ENCODE measurements at places on chromosomes 5 and 9.

GRCh38 chr5:122195802-122196394 is 66.6 kb downstream of the ZNF474 start:
- DNase-seq: no peak

DNA sequence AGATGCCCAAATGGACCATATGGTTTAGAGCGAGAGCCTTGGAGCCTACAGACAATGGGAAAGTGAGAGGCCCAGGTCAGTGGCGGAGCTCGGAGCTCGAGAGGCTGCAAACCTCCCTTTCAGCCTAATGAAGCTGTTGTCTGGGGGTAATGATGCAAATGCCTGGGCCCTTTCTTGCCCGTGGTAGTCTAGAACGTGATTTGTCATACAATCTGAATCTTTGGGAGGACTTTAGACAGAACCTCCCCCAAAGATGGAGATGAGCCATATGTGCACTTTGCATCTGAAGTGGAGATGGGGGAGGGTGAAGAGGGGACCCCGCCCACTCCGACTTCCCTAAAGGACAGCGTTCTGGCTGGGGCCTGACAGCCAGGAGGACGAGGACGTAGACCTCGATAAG is 10.3 kb upstream of the NEUROG1 start:
- DNase-seq: no peak

DNA sequence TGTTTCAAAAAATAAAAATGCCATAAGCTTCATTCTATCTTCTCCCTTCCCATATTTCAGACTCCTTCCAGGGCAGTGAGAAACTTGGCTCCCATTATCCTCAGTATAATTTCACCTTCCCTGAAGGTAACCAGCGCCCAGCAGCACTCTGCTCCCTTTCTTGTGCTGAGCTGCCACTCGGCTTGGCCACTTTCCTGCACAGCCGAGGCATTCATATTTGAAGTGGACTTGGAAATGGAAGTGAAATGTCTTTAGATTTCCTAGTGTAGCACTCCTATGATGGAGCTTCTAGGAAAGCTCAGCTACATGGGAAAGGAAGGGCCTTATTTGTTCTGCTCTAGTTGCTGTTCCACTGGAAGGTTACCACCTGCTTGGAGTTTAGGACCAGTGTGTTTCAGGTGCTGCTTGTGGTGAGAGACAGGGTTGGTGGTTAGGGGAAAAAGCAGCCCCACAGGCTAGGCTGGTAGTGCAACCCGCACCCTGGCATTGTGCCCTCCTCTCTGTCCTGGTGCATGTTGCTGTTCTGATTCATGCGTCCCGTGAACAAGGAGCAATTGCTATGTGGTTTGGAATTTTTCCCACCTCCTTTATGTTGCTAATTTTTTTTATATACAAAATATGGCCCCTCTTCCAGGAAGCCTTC is 53.8 kb downstream of the RAD23B start:
- no peak for DNase-seq

GRCh38 chr9:37583522-37584121 is 7.4 kb upstream of the FBXO10 start:
- no peak for DNase-seq

GRCh38 chr5:69202497-69202896 is 13.1 kb downstream of the CENPH start:
- no peak for DNase-seq

DNA sequence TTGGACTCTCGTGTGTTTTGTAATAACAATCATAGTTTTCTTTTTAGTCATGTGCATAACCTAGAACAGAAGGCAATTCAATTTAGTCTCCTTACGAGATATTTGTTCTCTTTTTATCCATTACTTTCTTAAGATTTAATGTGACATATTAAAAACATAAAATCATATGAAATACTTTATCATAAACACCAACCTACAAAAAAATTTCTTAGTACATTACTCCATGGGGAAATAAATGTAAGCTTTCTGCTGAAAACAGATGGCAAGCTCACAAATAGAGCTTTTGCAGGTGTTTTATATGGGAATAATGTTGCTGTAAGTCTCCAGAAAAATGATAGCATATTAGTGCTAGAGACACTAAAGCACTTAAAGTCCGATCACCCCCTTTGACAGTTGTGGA is 1035.2 kb upstream of the ARRDC3 start:
- no peak for DNase-seq

- DNase-seq: no peak
These were observed 376.0 kb upstream of the PAPPA start for GRCh38 chr9:115777610-115778009.

- DNase-seq: no peak
These were observed 8.4 kb downstream of the SPEF2 start for GRCh38 chr5:35626108-35626507.

DNA sequence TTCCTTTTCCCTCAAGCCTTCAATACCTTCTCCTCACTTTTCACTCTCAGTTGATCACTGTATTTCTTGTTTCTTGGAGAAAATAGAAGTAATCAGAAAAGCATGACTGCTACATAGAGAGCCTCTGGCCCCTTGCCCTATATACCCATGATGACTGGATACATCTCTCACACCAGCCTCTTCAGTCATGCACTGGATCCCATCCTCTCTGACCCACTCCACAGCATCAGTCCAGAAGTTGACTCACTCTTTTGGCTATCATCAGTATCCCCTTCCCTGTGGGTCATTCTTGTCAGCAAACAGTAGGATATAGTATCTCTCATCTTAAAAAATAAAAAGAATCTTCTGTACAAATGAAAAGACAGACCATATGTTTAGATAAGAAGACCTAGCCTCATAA is 32.9 kb downstream of the PTCD2 start:
- no peak for DNase-seq

GRCh38 chr5:28110781-28111180 is 1072.4 kb upstream of the CDH9 start:
- DNase-seq: no peak

- no peak for DNase-seq
These were observed 4.2 kb downstream of the ZBTB43 start for GRCh38 chr9:126809068-126809467.

GRCh38 chr5:180026320-180026719 is 45.2 kb downstream of the RNF130 start:
- DNase-seq: no peak

GRCh38 chr5:136079195-136079985 is 50.6 kb downstream of the TGFBI start:
- no peak for DNase-seq

DNA sequence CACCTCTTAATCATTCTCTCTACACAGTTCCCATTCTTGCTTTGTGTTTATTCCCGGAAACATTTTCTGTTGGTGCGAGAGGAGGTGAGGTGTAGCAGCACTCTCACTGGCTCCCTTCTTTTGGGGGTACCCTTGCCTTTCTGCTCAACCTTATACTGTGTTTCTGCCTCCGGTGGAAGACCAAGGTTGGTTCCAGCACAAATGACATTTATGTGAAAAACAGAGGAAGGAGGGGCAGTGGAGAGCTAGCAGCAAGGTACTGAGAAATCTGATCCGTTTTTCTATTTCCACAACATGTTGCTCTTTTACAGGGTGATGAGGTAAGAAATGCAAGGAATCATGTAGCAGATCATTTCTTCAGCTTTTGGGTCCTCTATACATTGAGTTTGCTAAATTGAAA is 648.0 kb upstream of the DMAC1 start:
- DNase-seq: no peak

- DNase-seq: no peak
These were observed 652.2 kb upstream of the WWC1 start for GRCh38 chr5:167639273-167639672.

- no peak for DNase-seq
These were observed 118.4 kb downstream of the GDNF start for GRCh38 chr5:37721447-37721871.

GRCh38 chr5:73274881-73275663 is 102.1 kb downstream of the TMEM174 start:
- no peak for DNase-seq

- DNase-seq: no peak
These were observed 5.5 kb downstream of the ENG start for GRCh38 chr9:127848756-127849504.

GRCh38 chr5:159833846-159834245 is 82.4 kb upstream of the ADRA1B start:
- DNase-seq: no peak

DNA sequence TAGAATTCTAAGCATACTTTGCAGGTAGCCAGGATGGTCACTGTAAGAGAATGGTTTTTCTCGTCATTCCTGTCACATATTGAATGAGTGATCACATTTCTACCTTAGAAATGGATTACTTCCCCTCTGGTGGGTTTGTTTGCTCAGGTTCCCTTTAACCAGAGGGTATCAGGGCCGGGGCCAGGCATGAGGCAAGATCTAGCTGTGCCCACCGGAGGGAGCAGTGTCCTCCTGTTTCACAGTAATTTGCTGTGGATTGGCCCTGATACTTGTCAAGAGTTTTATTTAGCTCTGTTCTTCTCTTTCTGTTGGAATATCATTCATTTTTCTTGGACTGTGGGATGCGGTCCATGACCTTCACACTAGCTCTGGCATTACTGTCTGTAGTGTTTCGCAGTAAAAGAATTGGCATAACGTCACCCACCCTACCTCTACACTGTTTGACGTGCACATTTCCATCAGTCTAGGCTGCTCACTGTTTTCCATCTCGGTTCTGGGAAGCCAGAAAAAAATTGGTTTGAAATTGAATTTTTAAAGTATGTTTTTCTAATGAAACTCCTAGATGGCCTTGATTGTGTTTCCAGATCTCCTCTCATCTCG is 42.4 kb upstream of the ZBED3 start:
- DNase-seq: no peak

DNA sequence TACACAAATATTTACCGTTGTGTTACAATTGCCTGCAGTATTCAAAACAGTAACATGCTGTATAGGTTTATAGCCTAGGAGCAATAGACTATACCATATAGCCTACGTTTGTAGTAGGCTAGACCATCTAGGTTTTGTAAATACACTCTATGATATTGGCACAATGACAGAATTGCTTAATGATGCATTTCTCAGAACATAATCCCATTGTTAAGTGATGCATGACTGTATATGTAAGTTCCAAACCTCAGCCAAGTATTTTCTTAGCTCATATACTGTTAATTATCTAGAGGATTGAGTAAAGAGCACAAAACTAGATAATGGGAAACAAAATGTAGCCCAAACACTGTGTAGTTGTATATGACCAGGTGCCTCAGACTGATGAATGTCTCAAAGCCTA is 220.1 kb downstream of the ANXA1 start:
- no peak for DNase-seq

GRCh38 chr5:160293901-160294561 is 18.3 kb downstream of the CCNJL start:
- DNase-seq: no peak

GRCh38 chr5:43643327-43643726 is 40.3 kb downstream of the NNT start:
- no peak for DNase-seq

- DNase-seq: no peak
These were observed 94.6 kb upstream of the DNAH5 start for GRCh38 chr5:14039063-14039462.

GRCh38 chr9:131715906-131716305 is 24.0 kb downstream of the RAPGEF1 start:
- no peak for DNase-seq

DNA sequence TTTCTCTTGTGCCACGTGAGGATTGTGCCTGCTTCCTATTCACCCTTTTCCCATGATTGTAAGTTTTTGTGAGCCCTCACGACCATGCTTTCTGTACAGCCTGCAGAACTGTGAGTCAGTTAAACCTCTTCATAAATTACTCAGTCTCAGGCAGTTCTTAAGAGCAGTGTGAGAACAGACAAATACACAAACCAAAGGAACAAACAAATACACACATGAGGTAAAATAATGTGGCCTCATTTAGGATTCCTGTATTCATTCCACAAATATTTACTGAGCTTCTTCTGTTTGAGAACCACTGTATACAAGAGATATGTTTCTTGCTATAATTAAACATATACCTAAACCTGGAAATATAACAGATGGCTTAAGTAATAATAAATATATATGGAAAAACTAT is 760.3 kb downstream of the CDH9 start:
- DNase-seq: no peak

- DNase-seq: no peak
These were observed 33.5 kb upstream of the GRIA1 start for GRCh38 chr5:153456993-153457392.

DNA sequence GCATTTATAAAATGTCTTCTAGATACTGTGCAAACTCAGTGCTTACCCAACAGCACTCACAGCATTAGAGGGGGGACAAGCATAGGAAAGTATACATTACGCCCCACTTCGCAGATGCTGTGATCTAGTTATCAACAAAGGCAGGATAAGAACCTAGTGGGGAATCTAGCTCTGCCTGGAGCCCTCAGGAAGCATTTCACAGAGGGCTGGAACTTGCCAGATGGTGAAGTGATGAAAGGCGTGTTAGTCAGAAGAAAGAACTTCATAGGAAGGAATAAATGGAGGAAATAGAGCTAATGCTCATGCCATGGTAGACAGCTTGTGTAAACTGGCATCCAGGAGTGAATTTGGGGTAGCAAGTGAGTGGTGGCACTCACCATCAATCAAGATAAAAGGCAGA is 25.8 kb downstream of the DIRAS2 start:
- DNase-seq: no peak

GRCh38 chr9:132238026-132238972 is 76.4 kb downstream of the NTNG2 start:
- DNase-seq: no peak

DNA sequence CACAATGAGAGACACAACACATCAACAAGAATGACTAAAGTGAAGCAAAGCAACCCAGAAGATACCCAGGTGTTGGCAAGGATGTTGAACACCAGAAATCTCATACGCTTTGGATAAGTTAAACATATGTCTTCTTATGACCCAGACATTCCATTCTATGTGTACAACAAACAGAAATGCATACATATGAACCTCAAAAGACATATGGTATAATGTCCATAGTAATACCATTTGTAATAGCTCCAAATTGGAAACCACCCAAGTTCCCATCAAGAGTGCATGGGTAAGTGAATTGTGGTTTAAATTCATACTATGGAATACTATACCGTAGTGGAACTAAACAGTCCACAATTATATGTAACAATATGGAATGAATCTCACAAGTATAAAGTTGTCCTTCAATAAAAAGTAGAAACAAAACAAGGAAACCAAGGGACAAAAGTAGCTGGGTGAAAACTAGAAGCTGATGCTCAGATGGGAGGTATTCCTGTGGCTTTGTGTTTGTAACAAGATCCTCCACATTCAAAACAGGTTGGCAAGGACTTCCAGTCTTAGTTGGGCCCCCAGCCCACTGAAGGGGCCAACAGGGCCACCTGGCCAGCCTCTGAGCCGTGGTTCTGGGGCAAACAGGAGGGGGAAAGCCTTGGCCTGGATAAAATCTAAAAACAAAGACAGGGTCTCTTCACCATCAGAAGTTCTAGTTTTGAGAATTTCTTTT is 171.8 kb upstream of the PITX1 start:
- no peak for DNase-seq

DNA sequence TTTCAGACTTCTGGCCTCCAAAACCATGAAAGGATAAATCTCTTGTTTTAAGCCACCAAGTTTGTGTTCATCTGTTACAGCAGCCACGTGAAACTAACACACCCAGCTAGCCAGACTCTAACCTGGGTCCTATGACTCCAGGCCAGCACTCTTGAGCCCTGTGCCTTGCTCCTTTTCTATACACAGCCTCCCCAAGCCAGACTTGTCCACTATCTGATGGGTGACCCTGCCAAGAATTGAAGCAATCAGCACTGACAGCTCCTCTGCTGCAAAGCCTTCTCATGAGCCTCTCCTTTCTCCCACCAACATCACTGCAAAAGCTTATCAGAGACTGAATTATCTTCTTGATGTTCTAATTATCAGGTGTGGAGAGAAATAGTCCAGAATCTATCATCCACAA is 41.4 kb downstream of the SIL1 start:
- DNase-seq: no peak

- no peak for DNase-seq
These were observed 294.2 kb upstream of the DMRT1 start for GRCh38 chr9:547314-547713.

GRCh38 chr5:62720031-62720441 is 141.4 kb downstream of the LRRC70 start:
- DNase-seq: no peak
